NCI-H226 (cell line): ENCODE measurements at places on chromosomes 5 and 9.

GRCh38 chr5:89988129-89988810, 421.3 kb downstream of the CETN3 start:
- DNase-seq, result no peak

DNA sequence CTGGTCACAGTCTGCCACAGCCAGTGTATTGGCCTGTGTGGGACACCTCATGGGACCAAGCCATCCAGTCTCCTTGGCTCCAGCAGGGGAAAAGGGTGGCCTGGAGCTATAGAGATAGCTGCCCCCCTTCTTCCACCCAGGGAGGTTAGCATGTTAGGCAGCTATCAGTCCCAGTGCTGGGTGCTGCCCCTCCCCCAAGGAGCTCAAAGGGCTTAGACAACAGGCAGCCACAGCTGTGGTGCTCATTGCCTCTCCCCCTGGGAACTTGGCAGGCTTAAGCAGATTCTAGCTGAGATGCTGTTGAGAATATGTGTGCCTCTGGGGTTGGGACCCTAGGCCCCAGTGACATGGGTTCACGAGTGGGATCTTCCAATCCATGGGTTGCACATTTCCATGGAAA, 226.0 kb upstream of the PTGER4 start:
- DNase-seq, result no peak

DNA sequence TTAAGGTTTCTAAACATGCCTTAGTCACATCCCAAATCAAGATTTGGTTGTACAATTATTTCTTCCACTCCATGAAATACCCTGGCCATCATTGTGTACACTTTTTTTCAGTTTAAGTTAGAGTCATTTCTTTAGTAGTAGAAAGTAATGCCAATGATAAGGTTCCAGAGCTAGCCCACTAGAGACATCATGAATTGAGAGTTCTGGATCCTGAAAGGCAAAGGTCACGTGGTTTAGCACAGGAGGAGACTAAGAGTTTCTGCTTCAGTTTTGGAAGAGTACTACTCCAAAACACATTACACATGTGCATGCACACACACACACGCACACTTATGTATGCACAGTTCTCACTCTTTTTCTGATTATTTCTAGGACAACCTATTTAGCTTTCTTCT, 4.8 kb upstream of the SREK1 start:
- DNase-seq, result no peak

- peak; percentile 94 for DNase-seq
Measured at GRCh38 chr9:107750741-107751566, 261.4 kb upstream of the KLF4 start.

DNA sequence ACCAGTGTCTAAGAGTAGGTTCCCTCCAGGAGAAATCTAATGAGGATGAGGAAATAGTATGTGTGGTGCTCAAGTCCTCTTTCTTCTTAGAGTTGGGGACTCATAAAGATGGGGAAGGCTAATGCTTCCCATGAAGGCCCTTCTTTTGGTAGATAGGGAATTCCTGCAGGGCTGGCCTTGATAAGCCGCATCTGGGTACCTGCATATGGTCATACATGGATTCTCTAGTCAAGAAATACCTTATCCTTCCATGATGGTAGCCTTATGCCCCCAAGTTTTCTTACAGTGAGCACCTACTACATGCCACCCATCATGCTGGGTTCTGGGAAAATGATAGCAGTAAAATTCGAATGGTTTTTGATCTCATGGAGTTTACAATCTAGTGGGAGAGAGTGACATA, 382.6 kb downstream of the KDM4C start:
- no peak for DNase-seq

GRCh38 chr5:87298692-87299362, 31.1 kb downstream of the RASA1 start:
- DNase-seq, result no peak

- no peak for DNase-seq
Measured at GRCh38 chr9:133946840-133947486, 45.2 kb downstream of the VAV2 start.

DNA sequence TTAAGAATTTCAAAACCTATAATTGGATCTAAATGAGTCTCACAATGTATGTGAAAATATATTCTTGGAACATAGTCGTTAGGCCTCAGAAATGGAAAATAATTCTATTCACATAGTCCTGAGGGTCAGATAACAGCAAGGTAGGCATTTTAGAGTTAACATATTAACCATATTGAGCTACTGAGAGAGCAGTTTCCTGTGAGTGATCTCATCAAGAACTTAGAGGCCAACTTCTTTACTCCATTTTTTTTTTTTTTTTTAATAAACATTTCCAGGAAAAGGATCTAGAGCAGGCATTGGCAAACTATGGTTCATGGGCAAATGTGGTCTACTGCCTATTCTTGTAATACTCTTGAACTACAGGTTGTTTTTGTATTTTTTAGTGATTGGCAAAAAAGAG, 26.6 kb downstream of the RAB24 start:
- DNase-seq, result no peak

GRCh38 chr9:111052791-111053190, 14.5 kb upstream of the LPAR1 start:
- DNase-seq, result peak; percentile 87

DNA sequence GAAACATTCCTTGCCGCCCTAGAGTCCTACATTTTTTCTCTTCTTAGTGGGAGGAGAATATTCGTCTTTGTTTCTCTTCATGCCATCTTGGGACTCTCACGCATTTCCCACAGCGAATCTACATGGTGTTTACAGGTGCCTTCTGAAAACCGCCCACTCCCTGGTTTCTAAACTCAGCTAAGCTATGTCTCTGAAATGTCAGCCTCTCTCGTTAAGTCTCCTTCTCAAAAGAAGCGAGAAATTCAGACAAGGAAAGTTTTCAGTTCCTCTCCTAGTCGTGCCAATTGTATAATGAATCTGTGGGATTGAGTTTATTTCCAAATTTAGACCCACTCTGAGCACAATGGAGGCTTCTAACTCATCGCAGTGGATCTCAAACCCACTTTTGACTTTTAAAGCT, 186.8 kb upstream of the NFIB start:
- no peak for DNase-seq

DNA sequence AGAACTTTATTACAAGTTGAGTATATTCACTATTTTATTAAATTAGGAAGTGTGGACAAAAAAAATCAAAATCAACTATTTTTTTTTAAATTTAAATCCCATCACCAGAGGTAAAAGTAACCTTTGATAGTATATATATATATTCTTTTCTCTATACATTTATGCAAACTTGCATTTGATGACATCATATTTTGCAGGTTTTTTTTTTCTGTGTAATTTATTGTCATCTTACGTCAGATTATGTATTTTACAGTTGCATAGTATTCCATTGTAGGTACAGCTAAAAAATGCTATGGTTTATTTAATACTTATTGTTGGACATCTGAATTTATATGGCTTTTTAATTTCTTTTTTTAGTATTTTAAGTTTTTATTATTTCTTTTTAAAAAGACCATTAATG, 25.5 kb downstream of the APC start:
- no peak for DNase-seq

- DNase-seq, result no peak
Measured at GRCh38 chr5:40492056-40492455, 187.7 kb upstream of the PTGER4 start.

GRCh38 chr5:173742432-173742816, 126.0 kb upstream of the BOD1 start:
- DNase-seq, result no peak
